T-helper 2 cell treated with Interferon-gamma antibody and Interleukin-4, amounts not matched to agents 5 μg/mL and 100 μg/mL, for 36 hours (primary cell): ENCODE measurements at places on chromosomes 16 and 17.

GRCh38 chr17:78526231-78527025 lies 50.8 kb downstream of the DNAH17 start:
- no peak for DNase-seq

- no peak for DNase-seq
Observed at GRCh38 chr17:44776628-44777393, 18.0 kb downstream of the ADAM11 start.

DNA sequence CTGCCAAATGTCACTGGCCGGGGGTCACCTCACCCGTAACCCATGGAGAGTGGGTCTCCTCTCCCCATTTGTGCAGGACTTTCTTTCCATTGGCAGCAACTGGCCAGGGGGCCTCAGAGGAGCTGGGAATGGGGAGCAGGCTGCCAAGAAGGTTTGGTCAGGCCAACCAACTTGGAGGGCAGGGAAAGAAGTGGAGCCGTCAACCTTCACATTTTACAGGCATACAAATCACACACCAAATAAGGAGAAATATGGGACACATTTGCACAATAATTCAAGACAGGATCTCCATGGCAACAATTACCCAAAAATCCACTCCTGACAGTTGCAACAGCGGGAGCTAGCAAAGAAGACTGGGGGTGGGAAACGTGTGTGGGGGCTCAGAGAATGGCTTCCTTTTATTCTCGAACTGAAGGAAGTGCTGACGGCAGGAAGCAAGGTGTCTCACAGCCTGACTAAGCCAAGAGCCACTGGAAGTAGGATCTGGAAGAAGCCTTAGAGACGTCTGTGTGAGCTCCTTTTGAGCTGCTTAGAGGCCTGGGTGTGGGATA lies 20.9 kb downstream of the RPRML start:
- no peak for DNase-seq

- no peak for DNase-seq
Observed at GRCh38 chr16:49698453-49698815, 157.5 kb downstream of the ZNF423 start.

GRCh38 chr17:74877592-74878548 lies 5.1 kb upstream of the FDXR start:
- DNase-seq = no peak

GRCh38 chr17:290626-291025 lies 62.0 kb downstream of the RPH3AL start:
- DNase-seq = no peak

DNA sequence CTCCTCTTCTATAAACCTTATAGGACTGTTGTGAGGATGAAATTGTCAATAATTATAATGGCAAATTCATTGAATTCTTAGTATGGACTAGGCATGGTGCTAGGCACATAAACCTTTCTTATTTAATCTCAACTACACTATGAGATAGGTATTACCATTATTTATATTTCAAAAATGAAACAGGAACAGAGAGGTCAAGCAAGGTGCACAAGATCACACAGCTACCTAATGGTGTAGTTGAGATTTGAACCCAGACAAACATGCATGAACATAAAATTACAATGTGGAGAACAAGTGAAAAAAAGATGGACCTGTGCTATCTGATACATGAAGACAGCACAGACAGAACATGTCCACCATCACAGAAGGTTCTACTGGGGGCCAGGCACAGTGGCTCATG lies 156.7 kb downstream of the AXIN2 start:
- no peak for DNase-seq

DNA sequence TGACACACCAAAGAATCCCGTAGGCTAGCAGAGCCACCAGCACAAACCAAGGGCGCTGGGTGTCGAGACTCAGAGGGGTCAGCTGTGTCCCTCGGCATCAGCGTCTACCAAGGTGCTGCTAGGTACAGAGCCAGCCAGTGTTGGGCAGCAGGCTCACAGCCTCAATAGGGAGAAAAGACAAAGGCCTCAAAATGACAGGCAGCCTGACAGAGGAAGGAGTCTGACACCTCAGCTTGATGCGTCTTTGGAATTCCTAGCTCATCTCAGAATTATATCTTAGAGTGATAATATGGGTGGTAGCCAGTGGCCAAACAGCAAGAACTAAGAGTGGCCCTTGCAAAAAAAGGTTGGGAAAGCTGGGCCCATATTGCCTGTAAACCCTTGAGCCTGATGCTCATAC lies 45.9 kb downstream of the HS3ST3B1 start:
- DNase-seq = no peak

DNA sequence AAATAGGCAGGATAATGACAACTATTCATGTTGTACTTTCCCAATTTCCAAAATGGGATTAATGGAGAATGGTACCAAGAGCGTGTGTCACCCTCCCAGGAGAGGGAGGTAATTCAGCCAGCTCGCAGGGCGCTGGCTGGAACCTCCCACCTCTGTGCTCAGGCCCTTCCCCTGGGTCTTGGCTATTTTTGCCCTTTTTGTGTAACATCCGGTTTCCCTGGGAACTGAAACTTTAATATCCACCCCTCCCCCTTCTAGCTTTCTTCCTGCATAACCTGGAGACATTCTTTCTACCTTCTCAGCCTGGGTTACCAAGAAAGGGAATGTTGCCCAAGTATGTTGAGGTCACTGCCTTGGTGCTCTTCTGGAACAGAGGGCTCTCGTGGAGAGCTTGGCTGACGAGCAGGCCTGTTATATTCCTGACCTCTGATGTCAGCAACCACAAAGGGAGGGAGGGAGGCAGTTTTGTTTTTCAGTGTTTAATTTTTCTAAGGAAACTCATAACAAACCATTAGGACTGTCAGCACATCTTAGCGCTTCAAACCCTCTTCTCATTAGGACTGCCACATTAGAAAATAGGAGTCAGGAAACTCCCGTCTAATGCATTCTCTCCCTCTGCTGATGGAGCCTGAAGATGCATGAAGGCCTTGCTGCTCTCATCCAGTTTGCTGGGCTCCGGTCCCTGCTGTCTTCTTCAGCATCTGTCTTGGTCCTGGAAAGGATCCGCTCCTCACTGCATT lies 25.6 kb downstream of the ITGB3 start:
- no peak for DNase-seq

- no peak for DNase-seq
Observed at GRCh38 chr17:48992444-48992843, 4.7 kb upstream of the IGF2BP1 start.

- no peak for DNase-seq
Observed at GRCh38 chr17:42243493-42243982, 32.7 kb downstream of the STAT5B start.

DNA sequence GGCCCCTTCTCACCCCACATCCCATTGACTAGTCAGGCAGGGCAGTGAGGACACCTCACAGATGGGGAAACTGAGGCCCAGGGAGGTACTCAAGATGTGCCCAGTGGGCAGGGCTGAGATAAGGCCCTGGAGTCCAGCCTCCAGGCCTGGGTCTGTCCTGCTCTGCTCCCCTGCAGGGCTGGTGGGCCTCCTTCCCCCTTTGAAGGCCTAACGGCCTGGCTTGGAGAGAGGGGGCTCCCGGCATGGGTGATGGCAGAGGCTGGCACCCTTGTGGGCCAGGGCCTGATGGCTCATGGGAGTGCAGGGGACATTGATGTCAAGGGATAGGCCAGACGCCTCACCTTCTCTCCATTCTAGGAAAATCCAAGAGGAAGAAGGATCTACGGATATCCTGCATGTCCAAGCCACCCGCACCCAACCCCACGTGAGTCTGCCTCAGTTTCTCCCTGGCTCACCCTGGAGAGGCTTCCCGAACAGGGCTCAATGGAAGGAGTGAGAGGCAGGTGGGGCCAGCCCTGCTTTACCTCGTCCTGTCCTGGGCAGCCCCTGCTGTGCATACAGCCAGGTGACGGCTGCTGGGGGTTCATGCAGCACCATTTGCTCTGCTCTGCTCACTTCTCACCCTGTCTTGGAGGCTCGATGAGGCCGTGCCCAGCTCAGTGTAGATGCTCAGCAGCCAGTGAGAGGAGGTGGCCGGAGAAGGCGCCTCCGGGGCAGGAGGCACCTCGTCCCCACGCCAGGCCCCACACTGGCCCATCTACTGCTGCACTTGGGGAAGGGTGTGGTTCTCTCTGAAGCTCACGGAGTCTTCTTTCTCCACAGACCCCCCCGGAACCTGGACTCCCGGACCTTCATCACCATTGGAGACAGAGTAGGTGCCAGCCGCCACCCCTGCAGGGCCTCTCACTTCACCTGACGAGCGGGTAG lies 13.8 kb downstream of the MAP2K3 start:
- no peak for DNase-seq

DNA sequence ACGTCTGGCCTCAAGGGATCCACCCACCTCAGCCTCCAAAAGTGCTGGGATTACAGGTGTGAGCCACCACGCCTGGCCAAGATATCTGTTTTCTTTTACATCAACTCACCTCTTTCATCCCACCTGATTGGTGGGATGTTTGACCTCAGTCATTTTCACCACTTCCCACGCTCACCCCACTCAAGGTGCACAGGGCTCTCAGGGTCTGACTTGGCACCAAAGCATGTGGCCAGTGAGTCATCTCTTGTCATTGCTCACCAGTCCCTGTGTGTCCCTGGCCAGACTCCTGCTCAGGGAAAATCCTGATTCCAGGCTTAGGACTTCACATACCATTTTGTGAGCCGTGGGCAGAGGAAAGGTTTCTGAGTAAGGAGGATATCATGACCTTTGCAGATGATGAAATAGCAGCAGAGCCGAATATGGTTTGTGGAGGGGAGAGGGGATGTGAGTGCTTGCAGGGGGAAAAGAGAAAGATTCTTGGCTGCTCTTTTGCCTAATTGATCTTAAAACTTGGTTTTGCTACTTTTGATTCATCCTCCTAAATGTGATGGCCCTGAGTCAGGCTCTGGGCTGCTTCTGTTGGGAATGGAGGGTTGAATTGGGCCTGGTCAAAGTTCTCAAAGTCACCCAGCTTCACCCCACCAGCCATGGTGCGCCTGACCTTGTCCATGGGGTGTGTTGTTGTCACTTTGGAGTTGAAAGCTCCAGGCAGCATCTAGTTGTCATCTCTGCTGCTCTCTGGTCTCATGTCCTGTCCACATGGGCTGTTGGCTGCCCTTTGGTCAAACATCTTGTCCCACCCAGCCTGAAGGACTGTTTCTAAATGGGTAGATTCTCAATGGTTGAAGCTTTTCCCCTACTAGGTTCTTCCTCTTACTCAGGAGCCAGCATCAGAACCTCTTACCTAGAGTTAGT lies 6.0 kb upstream of the KCNH6 start:
- DNase-seq = peak; percentile 31

DNA sequence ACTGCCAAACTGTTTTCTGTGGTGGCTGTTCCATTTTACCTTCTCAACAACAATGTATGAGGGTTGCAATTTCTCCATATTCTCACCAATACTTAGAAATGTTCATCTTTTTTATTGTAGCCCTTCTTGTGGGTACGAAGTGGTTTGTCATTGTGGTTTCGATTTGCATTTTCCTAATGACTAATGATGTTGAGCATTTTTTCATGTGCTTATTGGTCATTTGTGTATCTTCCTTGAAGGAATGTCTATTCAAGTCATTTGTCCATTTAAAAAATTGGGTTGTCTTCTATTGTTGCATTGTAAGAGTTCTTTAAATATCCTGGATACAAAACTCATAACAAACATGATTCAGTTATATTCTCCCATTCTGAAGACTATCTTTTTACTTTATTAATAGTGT lies 47.5 kb upstream of the CCL2 start:
- no peak for DNase-seq

GRCh38 chr16:381789-382717 lies at the start of gene PGAP6:
TSS of gene PGAP6 (minus strand) at chr16:381978. CDS start at chr16:381821, 157 bp downstream.
- peak; percentile 70 for DNase-seq

GRCh38 chr17:82384730-82385481 lies 13.3 kb downstream of the UTS2R start:
- DNase-seq = no peak

GRCh38 chr16:62035115-62036092 lies 834 bp downstream of the CDH8 start:
- DNase-seq = no peak

GRCh38 chr16:61435346-61435745 lies 600.9 kb downstream of the CDH8 start:
- DNase-seq = no peak

DNA sequence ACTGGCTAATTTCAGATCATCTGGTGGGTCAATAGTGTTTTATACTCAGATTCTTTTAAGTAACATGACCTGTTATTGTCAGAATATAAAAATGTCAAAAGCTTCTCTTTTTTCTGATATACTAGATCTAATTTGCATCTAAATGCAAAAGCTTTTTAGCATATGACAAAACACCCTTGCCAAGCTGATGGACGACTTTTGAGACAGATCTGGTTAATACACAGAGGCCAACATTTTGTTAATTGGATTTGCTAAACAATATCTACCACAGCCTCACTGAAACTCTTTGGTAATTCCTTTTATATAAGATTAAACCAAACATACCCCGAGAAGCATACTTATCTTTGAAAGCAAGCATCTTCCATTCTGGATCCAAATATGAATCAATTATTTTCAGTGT lies 10.3 kb upstream of the NOL11 start:
- no peak for DNase-seq
